ENCODE measurements at places on chromosomes 6 and 20. TPM values are rescaled to one million over a fixed set of nuclear protein-coding genes. Genes with fewer than 3 reads are reported as not detected.
A peak's percentile ranks its signal among the peaks of the same experiment; 100 is the strongest.

GRCh38 chr6:170290296-170291128 is at the start of gene DLL1:
Gene DLL1, minus strand, starts transcription at chr6:170291078. Its CDS starts 939 bp downstream, at chr6:170290139.
- peak; percentile 78 for DNase-seq

DNA sequence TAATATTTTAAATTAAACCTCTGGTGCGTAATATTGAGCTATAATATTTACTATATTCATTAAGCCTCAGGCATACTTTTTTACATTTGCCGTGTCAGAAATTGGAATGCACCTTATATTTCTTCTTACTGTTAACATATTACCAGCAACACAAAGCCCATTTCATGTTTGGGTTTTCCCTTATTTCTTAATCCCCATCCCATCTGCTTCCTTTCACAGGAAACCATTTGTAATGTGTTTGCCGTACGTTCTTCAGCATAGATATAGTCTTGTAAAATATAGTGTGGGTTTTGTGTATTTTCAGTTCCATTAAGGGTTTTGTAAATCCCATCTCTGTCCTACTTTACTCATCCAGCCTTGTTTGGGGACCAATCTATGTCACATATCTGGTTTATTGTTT is 6.5 kb downstream of the EYS start:
- DNase-seq, result no peak

MCCD1 gene
- total RNA-seq, result not detected

SMPD2 gene
- total RNA-seq, result 5.1 TPM
